ENCODE measurements at places on chromosomes 13 and 19.

- no peak for DNase-seq
Measured at GRCh38 chr19:30064348-30064699, 122.3 kb downstream of the URI1 start.

DNA sequence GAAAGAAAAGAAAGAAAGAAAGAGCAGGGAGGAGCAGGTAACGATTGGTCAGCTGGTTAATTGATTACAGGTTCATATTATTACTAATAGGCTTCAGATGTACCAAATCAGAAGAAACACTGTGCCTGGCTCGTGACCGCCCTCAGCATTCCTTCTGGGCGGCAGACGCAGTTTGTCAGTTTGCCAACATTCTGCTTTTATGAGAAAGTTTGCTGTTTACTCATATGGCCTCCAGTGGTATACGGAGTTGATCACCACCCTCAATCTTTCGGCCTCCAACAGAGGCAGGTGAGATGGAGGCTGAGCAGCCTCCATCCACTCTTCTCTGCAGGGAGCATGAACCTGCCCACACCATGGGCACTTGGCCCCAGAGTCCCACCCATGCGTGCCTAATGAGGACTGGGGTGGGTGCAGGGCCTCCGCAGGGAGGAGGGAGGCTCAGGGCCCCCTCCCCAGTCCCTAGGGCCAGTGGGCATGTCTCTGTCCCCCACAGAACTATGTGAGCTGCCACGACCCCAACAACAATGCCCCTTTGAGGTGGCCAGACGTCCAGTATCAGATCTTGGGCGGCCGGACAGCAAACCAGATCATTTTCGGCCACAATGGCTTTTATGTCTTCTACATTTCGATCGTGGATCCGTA lies 8.8 kb downstream of the PRR22 start:
- no peak for DNase-seq

DNA sequence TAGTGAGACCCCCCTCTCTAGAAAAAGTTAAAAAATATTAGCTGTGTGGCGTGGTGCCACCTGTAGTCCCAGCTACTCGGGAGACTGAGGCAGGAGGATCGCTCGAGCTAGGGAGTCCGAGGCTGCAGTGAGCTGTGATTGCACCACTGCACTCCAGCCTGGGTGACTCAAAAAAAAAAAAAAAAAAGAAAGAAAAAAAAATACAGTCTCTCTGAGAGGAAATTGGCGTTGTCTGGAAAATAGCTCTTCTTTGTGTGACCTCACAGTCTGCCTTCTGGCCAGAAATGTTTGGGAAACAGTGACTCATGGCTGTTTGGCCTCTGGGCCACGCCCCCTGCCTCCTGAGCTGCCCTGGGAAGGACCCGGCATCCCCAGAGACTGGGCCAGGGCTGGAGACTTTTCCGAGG lies 10.7 kb downstream of the MARCHF2 start:
- no peak for DNase-seq

DNA sequence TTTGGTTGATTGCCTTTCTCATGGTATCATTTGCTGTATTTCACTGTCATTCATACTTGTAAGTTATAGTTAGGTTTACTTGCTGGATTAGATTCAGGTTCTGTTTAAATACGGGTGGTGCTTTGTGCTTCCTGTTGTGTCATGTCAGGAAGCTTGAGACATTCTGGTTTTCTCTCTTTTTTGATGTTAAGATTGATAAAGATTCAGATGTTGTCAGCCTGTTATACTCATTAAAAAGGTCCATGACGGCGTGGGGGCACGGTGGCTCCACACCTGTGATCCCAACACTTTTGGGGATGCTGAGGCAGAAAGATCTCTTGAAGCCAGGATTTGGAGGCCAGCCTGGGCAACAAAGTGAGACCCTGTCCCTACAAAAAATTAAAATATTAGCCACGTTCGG lies 45.7 kb downstream of the NAA16 start:
- DNase-seq, result no peak

DNA sequence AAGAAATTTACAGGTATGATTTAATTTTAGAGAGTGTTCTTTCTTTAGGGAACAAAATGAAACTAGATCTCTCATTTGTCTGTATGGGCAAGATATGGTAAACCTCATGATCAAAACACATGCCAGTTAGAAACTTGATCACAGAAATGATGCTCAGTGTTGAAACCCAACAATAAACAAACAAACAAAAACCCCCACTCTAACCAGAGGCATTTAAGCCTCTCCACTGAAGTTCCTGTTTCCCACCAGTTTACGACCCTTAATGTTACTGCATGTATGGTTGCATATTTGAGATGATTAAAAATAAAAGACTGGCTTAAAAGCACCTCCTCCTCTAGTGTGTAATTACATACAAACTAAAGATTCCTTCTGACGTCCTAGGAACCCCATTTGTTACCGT lies 293.3 kb upstream of the MAB21L1 start:
- DNase-seq, result no peak
